ENCODE measurements at places on chromosomes 3 and 15. TPM values are rescaled to one million over a fixed set of nuclear protein-coding genes. Genes with fewer than 3 reads are reported as not detected.

The GPR15 gene
- 150 TPM for polyA plus RNA-seq

DNA sequence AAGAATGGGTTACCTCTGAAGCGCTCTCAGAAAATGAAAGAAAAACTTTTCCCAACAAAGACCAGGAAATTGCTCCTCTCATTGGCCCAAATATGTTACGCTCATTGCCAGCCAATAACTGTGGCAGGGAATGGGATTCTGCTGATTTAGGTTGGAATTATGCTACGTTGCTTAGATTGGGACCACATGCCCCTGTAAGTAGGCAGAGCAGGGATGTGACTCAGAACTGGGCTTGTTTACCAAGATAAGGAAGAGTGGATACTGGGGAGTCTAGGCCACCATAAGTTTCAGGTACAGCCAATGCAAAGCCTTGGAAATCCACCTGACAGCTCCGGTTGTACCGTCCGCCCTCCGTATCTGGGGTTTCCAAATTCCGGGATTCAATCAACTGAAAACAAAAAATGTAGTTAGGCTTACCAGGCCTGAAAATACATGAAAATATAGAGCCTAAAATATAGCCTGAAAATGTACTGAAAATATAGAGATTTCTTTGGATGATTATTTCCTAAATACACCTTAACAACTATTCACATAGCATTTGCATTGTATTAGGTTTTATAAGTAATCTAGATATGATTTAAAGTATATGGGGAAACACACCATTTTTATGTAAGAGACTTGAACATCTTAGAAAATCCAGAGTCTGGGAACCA is 1.5 kb upstream of the TCF12 start:
- DNase-seq, result no peak
- no peaks in the 10 kb centered on the region for H3K4me1 ChIP-seq
- peak overlapping the region; percentile 69 for H3K27ac ChIP-seq
- peak overlapping the region; percentile 86 for H3K4me3 ChIP-seq
- H3K36me3 ChIP-seq, result no peaks in the 10 kb centered on the region

DNA sequence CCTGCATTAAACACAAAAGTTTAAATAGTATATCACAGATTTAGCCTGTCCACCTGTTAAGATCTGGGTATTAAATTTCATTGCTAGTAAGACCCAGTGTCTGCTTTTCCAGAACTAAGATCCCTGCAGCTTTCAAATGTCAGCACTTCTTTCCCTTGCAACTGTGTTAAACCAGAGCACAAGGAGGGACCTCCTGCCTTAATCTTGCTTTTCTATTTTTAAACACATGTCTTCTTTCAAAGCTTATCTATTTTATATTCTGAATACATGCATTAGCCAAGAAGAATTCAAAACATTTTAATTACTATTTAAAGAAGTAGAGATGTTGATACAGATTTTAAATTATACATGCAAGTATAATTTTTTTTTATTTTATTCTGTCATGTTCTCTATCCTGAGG is 315.1 kb downstream of the ARPP21 start:
- H3K36me3 ChIP-seq, result no peaks in the 10 kb centered on the region
- no peak overlapping the region for H3K27ac ChIP-seq
- no peaks in the 10 kb centered on the region for H3K27me3 ChIP-seq
- H3K4me3 ChIP-seq, result no peak overlapping the region
- no peak for DNase-seq

DNA sequence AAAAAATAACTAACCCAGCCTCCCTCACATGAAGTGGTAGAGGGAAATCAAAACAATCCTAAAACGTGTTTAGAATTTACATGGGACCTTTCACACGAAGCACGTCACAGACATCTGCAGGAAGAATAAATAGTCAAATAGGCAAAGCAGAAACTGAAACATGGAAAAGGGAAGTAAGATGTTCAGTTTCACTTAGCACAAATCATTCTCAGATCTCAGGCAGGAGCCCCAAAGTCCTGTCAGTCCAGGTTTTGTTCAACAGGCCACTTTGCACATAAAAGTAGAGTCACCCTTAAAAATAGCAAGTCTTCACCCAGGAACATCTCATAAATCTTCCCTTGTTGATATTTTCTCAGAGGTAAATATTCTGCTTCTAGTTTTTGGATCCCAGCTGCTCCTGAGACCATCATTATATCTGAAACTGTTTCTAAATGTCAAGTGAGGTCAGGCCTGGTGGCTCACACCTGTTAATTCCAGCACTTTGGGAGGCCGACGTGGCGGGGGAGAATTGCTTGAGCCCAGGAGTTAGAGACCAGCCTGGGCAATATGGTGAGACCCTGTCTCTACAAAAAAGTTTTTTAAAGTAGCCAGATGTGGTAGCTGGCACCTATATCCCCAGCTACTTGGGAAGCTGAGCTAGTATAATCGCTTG is 1.9 kb downstream of the RUBCN start:
- peak; percentile 90 for DNase-seq
- H3K27me3 ChIP-seq, result no peaks in the 10 kb centered on the region
- H3K4me1 ChIP-seq, result peaks cover 17% of the 10 kb centered on the region
- peak overlapping the region; percentile 81 for H3K4me3 ChIP-seq
- H3K36me3 ChIP-seq, result no peaks in the 10 kb centered on the region
- peak overlapping the region; percentile 95 for H3K27ac ChIP-seq

DNA sequence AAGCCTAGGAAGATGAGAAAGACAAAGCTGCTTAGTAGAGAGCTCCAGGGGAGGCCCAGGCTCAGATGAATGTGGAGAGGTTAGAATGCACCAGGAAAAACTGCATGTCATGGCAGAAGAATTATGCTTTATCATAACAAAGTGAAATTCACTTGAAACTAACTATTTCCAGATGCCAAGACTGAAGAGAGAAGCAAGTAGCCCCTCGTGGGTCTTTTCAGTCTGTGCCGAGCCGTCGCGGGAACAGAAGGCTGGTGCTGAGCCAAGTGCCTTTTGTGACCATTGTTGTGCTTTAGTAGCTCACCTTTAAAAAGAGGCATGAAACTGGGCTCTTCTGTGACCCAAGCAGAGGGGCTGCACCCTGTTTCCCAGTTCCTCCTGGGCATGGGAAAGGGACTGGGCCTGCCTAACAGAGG is 73.2 kb downstream of the CHDH start:
- peaks cover 29% of the 10 kb centered on the region for H3K4me1 ChIP-seq
- no peak overlapping the region for H3K4me3 ChIP-seq
- H3K27ac ChIP-seq, result peak overlapping the region; percentile 25

The TUSC7 gene
- not detected for polyA plus RNA-seq

The CLDN16 gene
- polyA plus RNA-seq, result 3.8 TPM

DNA sequence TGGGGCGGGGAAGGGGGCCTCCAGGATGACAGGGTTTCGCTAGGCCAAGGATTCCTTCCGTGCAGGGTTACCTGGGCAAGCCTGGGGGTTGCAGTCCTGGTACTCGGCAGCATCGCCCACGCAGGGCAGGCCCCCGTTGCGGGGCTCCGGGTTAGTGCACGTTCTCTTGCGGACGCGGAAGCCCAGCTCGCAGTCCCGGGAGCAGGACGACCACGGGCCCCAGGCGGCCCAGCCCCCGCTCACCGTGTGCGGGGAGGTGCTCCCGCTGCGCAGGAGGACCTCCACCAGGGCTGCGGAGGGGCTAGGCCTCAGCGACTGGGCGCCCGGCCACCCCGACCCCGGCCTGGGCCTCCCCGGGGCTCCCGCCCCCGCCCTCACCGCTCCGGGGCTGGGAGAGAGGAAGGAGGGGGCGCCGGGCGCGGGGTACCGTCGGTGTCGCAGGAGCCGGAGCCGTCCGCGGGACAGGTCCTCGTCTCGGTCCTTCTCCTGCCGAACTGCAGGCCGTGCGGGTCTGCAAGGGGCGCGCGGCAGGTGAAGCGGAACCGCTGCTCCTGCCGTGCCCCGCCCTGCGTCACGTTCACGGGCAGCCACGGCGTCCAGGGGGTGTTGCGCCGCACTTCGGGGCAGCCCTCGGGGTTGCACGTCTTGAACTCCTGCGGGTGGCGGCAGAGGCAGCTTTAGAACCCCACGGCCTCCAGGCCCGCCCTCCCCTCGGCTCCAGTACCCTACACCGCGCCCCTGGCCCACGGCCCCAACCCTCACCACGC is 114.6 kb downstream of the SEMA5B start:
- H3K36me3 ChIP-seq, result no peaks in the 10 kb centered on the region
- DNase-seq, result no peak
- peaks cover 2% of the 10 kb centered on the region for H3K4me1 ChIP-seq
- no peak overlapping the region for H3K4me3 ChIP-seq
- H3K27ac ChIP-seq, result no peak overlapping the region
- H3K27me3 ChIP-seq, result no peaks in the 10 kb centered on the region

The BOC gene
- 0.04 TPM for polyA plus RNA-seq

DNA sequence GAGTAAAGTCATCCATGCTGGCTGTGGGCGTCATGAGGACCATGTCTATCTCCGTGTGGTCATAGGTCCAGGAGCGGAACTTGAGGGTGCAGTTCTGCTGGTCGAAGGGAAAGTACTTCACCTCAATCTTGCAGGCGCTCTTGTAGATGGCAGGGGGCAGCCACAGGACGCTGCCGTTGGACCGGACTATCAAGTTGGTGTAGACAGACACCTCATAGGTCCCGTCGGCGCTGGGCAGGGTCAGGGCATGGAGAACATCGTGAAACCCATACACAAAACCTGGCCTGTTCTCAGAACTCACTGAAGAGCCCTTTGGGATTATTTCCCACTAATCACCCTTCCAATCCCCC is 8.9 kb upstream of the CHRNA3 start:
- no peaks in the 10 kb centered on the region for H3K27me3 ChIP-seq
- no peak overlapping the region for H3K4me3 ChIP-seq
- no peaks in the 10 kb centered on the region for H3K4me1 ChIP-seq
- no peak overlapping the region for H3K27ac ChIP-seq
- DNase-seq, result no peak

The HESX1 gene
- polyA plus RNA-seq, result 2.2 TPM

- no peak for DNase-seq
- no peak overlapping the region for H3K4me3 ChIP-seq
- H3K27ac ChIP-seq, result no peak overlapping the region
- H3K27me3 ChIP-seq, result no peaks in the 10 kb centered on the region
- H3K4me1 ChIP-seq, result no peaks in the 10 kb centered on the region
Observed at GRCh38 chr15:96860741-96861140, 530.2 kb downstream of the NR2F2 start.

The COMMD4 gene
- polyA plus RNA-seq, result 115 TPM

GRCh38 chr3:33438284-33438668 is 1.9 kb downstream of the UBP1 start:
- no peaks in the 10 kb centered on the region for H3K4me1 ChIP-seq
- no peaks in the 10 kb centered on the region for H3K36me3 ChIP-seq
- no peaks in the 10 kb centered on the region for H3K27me3 ChIP-seq
- H3K4me3 ChIP-seq, result peak overlapping the region; percentile 84
- H3K27ac ChIP-seq, result peak overlapping the region; percentile 85

GRCh38 chr3:194225988-194226663 is 90.2 kb downstream of the HES1 start:
- H3K4me1 ChIP-seq, result no peaks in the 10 kb centered on the region
- peaks cover 6% of the 10 kb centered on the region for H3K27me3 ChIP-seq
- no peak overlapping the region for H3K4me3 ChIP-seq
- H3K36me3 ChIP-seq, result no peaks in the 10 kb centered on the region

DNA sequence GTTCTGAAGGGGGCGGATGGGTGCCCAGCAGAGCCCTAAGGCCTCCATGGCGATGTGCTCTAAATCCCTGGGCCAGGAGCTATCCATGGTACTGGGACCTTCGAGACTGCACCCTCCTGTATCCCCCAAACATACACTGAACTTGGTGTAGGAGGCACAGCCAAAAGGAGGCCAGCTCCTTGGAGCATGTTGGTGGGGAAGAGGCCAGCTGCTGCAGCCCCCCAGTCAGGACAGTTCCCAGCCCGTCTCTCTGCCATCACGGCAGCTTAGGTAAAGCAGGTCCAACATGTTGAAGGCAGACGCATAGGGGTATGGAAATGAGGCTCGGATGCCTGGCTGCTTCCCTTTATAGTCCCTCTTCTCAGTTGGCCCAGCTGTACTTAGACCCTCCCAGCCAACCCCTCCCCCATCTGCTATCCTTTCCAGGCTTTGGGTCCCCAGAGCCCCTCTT is 1.8 kb downstream of the CAMKV start:
- no peak for DNase-seq
- peaks cover 11% of the 10 kb centered on the region for H3K27me3 ChIP-seq
- H3K4me1 ChIP-seq, result no peaks in the 10 kb centered on the region
- no peaks in the 10 kb centered on the region for H3K36me3 ChIP-seq

The KLHL6 gene
- 19.6 TPM for polyA plus RNA-seq

The ASB14 gene
- polyA plus RNA-seq, result 0.21 TPM

- no peak overlapping the region for H3K4me3 ChIP-seq
- no peaks in the 10 kb centered on the region for H3K36me3 ChIP-seq
- DNase-seq, result no peak
- no peaks in the 10 kb centered on the region for H3K4me1 ChIP-seq
- H3K27ac ChIP-seq, result no peak overlapping the region
- no peaks in the 10 kb centered on the region for H3K27me3 ChIP-seq
Observed at GRCh38 chr3:175127075-175127662, 268.0 kb downstream of the NAALADL2 start.

The SLC22A14 gene
- polyA plus RNA-seq, result not detected

DNA sequence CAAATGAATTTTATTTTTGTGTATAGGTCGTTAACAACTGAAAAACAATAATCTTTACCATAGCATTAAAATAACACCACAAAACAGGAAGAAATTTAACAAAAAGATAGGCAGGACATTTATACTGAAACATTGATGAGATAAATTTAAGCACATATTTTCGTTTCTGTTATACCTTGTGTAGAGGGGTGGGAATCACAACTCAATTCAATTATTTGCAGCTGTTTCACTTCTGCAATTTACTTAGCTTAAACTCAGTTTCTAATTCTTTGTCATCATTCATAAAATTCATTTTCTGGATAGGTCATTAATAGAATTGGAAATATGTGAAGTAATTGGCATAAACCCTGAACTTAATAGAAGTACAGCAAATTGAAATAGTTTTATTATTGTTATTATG is 42.3 kb downstream of the TP63 start:
- DNase-seq, result peak; percentile 42
- H3K27ac ChIP-seq, result no peak overlapping the region
- no peaks in the 10 kb centered on the region for H3K36me3 ChIP-seq
- H3K4me1 ChIP-seq, result peaks cover 16% of the 10 kb centered on the region
- H3K27me3 ChIP-seq, result no peaks in the 10 kb centered on the region
- no peak overlapping the region for H3K4me3 ChIP-seq

The ANP32A gene
- 271 TPM for polyA plus RNA-seq

DNA sequence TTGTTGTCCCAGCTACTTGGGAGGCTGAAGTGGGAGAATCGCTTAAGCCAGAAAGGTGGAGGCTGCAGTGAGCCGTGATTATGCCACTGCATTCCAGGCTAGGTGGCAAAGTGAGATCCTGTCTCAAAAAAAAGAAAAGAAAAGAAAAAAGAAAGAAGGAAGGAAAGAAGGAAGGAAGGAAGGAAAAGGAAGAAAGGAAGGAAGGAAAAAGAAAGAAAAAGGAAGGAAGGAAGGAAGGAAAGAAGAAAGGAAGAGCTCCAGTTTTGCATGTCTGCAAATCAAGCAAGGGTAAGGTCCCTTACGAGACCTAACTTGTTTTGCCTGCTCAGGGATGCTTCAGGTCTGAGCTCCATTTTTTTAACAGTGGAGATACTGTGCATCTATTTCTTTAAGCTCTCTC is 3.6 kb upstream of the XIRP1 start:
- no peaks in the 10 kb centered on the region for H3K36me3 ChIP-seq
- no peak overlapping the region for H3K27ac ChIP-seq

- H3K36me3 ChIP-seq, result no peaks in the 10 kb centered on the region
- H3K4me1 ChIP-seq, result no peaks in the 10 kb centered on the region
Observed at GRCh38 chr15:48632651-48633050, 12.9 kb downstream of the FBN1 start.

The NR2E3 gene
- not detected for polyA plus RNA-seq

- no peaks in the 10 kb centered on the region for H3K36me3 ChIP-seq
- no peak overlapping the region for H3K27ac ChIP-seq
- no peaks in the 10 kb centered on the region for H3K4me1 ChIP-seq
- no peak overlapping the region for H3K4me3 ChIP-seq
- H3K27me3 ChIP-seq, result no peaks in the 10 kb centered on the region
Observed at GRCh38 chr15:68353421-68354135, 76.0 kb downstream of the FEM1B start.

GRCh38 chr3:124634210-124635168 is 95.8 kb upstream of the UMPS start:
- H3K27ac ChIP-seq, result no peak overlapping the region
- peaks cover 22% of the 10 kb centered on the region for H3K4me1 ChIP-seq
- H3K4me3 ChIP-seq, result no peak overlapping the region
- H3K36me3 ChIP-seq, result no peaks in the 10 kb centered on the region

The RNF123 gene
- polyA plus RNA-seq, result 14.5 TPM

All from GM12878 (cell line).